ENCODE measurements at places on chromosomes 12 and 14.

DNA sequence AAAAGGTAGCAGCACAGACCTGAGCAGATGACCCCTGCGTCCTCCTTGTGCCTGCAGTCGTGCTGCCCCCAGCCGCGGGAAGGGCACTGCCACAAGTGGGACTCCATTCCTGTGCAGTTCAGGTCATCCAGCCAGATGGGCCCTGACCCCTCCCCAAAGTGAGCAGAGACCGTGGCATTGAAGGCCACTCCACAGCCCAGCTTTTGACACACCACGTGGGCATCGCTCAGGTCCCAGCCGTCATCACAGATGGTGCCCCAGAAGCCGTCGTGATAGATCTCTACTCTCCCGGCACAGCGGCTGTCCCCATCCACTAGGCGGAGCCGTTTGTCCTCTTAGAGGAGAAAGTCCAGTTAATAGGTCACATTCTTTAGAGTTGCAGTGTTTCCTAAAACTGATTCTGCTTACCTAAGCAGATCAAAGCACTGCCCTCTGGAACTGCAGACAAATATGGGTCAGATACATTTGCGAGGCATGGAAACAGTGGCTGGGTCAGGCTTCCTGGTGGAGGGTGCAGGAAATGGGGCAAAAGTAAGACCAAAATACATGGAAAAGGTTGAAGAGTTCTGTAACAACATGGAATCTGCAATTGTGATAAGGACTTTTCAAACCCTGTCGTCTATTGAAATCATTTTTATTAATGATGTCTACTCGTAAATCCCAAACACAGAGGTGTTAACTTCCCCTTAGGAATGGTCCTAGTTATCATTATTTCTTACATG, 69.4 kb downstream of the CD163L1 start:
- H3K4me3 ChIP-seq = no peak overlapping the region
- DNase-seq = no peak
- H3K27me3 ChIP-seq = peaks cover 6% of the 10 kb centered on the region

DNA sequence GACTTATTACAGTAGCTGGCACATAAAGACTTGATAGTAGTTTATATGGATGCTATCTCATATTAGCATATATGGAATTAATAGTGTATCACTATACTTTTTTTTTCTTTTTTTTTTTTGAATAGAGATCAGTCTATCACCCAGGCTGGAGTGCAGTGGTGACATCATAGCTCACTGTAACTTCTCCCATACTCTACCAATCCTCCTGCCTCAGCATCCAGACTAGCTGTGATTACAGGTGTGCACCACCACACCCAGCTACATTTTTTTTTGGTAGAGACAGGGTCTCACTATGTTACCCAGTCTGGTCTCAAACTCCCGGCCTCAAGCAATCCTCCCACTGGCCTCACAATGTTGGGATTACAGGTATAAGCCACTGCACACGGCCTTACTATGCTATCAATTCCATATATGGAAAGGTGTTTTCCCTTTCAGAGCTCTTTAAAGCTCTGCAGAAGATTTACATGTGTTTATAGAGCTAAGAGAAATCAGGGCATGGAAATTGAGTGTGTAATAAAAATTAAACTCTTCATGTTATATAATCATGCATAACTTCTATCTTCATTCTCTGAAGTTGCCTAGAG, 1.8 kb upstream of the TBK1 start:
- H3K36me3 ChIP-seq = peaks cover 36% of the 10 kb centered on the region
- no peaks in the 10 kb centered on the region for H3K27me3 ChIP-seq
- H3K4me1 ChIP-seq = peaks cover 44% of the 10 kb centered on the region
- H3K4me3 ChIP-seq = peak overlapping the region; percentile 96
- no peak for DNase-seq

DNA sequence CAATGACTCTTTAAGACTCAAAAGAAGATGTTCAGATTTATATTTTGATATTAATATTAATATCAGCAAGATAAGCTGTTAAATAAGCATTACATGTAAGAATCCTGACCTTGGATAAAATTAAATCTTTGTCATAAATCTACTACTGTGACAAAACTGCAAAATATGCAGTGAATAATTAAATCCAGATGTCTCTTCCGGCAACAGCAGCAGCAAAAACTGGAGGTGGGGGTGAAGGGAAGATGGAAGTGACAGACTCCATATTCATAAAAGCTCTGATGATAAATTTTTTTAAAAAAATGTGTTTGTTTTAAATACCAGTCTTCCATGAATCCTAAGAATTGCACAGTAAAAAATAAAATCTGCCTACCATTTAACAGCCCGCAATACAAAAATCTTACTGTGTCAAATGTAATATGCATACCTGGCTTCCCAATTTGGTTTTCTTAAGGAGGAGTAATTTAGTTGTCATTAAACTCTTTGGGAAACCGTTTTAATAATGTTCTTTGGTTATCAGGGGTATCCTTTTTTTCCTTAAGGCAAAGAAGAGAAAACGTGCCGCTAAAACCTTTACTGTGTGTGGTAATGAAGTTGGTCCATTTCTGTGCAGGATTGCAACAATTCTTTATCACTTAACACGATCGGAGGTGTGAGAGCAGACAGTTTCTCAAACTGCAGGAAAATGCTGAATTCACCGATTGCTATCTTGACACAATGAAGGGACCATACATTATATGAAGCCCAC, 478.2 kb downstream of the DIO2 start:
- no peak for DNase-seq
- peaks cover 4% of the 10 kb centered on the region for H3K4me1 ChIP-seq
- no peak overlapping the region for H3K27ac ChIP-seq
- H3K27me3 ChIP-seq = no peaks in the 10 kb centered on the region

DNA sequence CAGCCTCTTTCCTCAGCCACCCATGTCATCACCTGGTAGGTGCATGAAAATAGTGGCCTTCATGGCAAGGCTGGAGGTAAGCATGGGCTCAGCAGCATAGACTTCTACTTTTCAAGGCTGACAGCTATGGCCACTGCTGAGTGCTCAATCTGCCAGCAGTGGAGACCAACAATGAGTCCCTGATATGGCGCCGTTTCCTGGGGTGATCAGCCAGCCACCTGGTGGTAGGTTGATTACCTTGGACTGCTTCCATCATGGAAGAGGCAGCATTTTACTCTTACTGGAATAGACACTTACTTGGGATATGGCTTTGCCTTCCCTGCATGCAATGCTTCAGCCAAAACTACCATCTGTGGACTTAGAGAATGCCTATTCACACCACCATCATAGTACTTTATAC, 39.5 kb upstream of the USP44 start:
- DNase-seq = no peak
- H3K4me3 ChIP-seq = no peak overlapping the region
- no peak overlapping the region for H3K27ac ChIP-seq
- H3K4me1 ChIP-seq = no peaks in the 10 kb centered on the region
- H3K36me3 ChIP-seq = no peaks in the 10 kb centered on the region

- DNase-seq = no peak
- no peaks in the 10 kb centered on the region for H3K4me1 ChIP-seq
- no peak overlapping the region for H3K4me3 ChIP-seq
- no peak overlapping the region for H3K27ac ChIP-seq
- no peaks in the 10 kb centered on the region for H3K36me3 ChIP-seq
Measured at GRCh38 chr12:10466311-10466710, 13.1 kb upstream of the KLRC1 start.

GRCh38 chr14:73862480-73862879, 10.8 kb downstream of the PTGR2 start:
- no peaks in the 10 kb centered on the region for H3K27me3 ChIP-seq
- DNase-seq = no peak
- no peak overlapping the region for H3K4me3 ChIP-seq
- no peaks in the 10 kb centered on the region for H3K36me3 ChIP-seq
- no peaks in the 10 kb centered on the region for H3K4me1 ChIP-seq

- no peaks in the 10 kb centered on the region for H3K4me1 ChIP-seq
- no peak overlapping the region for H3K27ac ChIP-seq
- DNase-seq = no peak
- H3K4me3 ChIP-seq = no peak overlapping the region
Measured at GRCh38 chr12:130142736-130143135, 19.5 kb upstream of the FZD10 start.

DNA sequence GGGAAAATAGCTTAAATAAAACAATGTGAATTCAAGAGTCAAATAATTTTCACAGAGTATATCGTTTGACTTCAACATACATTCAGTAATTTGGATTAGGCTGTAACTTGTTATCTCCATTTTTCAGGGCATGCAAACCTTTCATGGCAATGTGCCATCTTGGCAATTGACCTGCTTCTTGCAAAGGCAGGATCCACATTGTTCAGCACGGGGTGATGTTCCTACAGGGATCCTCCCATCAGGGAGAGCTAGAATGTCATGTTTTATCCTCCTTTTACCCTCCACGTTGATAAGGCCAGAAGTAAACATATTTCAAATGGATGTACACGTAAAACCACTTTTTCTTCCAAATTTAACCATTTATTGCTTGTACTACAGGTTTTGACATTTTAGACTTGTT, 314.4 kb downstream of the GALC start:
- DNase-seq = no peak
- no peaks in the 10 kb centered on the region for H3K36me3 ChIP-seq
- H3K4me3 ChIP-seq = no peak overlapping the region
- no peaks in the 10 kb centered on the region for H3K4me1 ChIP-seq
- H3K27me3 ChIP-seq = no peaks in the 10 kb centered on the region

DNA sequence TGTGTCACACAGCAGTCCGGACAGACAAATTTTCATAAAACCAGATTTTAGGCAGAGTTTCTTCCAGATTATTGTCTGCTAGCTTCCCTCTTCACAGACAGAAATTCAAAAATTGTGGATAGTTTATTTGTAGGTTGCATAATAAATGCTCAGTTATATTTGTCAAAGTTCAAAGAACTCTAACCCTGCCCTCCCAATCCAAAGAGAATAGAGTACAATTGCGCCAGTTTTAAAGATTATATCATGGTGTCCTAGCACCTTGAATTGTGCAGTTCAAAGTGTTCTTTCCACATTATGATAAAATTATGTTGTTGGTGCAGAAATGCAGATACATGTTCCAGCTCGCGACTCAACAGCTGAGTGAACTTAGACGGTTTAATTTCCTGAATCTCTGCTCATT, 263.1 kb downstream of the PRKD1 start:
- no peak for DNase-seq
- no peaks in the 10 kb centered on the region for H3K4me1 ChIP-seq

- peak overlapping the region; percentile 84 for H3K4me3 ChIP-seq
- DNase-seq = peak; percentile 63
- peaks cover 4% of the 10 kb centered on the region for H3K36me3 ChIP-seq
Measured at GRCh38 chr12:132489078-132489601, 811 bp upstream of the FBRSL1 start.

DNA sequence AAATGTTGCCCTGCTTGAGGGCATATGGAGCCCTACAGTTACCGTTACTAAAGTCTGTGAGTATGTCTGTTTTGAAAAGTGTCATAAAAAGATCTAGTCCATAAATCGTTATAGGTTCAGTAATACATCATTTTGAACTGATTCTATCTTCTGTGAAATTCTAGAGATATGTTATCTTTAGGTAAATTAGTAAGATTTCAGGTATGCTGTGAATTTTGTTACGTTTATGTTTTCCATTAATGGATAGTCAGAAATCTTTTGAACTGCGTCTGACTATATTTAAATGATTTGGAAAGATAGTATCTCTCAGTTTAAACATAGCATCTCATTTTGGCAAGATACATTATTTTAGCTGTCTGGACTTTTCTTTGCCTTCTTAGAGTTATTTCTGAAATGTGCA, 8.3 kb downstream of the ALG10 start:
- no peaks in the 10 kb centered on the region for H3K27me3 ChIP-seq
- peaks cover 3% of the 10 kb centered on the region for H3K36me3 ChIP-seq
- no peak for DNase-seq
- no peaks in the 10 kb centered on the region for H3K4me1 ChIP-seq

- no peak overlapping the region for H3K4me3 ChIP-seq
- peak; percentile 7 for DNase-seq
- H3K27ac ChIP-seq = peak overlapping the region; percentile 0
- no peaks in the 10 kb centered on the region for H3K27me3 ChIP-seq
- H3K36me3 ChIP-seq = peaks cover 8% of the 10 kb centered on the region
Measured at GRCh38 chr14:63468294-63468693, 74.9 kb downstream of the PPP2R5E start.

DNA sequence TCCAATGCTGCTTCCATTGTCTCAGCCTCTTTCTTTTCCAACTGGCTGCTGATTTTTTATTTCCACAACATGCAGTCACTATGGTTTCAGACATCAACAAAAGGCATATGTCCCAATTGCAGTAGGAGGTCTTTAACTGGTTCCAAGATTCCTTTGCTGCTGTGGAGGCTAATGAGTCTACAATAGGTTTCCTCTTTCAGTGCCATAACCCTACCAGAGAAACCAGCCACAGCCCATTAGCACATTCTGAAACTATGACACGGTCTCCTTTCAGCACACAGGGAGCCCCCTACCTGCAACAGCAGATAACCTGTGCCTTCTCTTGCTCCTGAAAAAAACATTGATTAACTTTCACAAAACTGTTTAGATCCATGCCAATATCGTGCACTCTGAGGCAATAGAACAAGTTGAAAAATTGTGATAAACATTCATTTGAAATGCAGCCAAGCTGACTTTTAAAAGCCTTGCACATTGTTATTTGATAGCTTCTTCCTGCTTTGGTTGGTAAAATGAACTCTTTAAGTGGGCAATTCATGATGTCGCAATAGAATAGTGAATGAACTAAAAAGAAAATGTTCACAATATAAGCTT, 32.4 kb downstream of the PLEKHG7 start:
- H3K4me3 ChIP-seq = no peak overlapping the region
- H3K27ac ChIP-seq = no peak overlapping the region
- no peaks in the 10 kb centered on the region for H3K4me1 ChIP-seq
- no peaks in the 10 kb centered on the region for H3K36me3 ChIP-seq

- DNase-seq = no peak
- peak overlapping the region; percentile 92 for H3K27ac ChIP-seq
- H3K4me1 ChIP-seq = peaks cover 43% of the 10 kb centered on the region
- peaks cover 35% of the 10 kb centered on the region for H3K36me3 ChIP-seq
- H3K4me3 ChIP-seq = peak overlapping the region; percentile 93
Measured at GRCh38 chr12:53078425-53079225, 565 bp downstream of the SPRYD3 start.

GRCh38 chr14:90797451-90797850, 18.8 kb downstream of the TTC7B start:
- no peak overlapping the region for H3K4me3 ChIP-seq
- peaks cover 6% of the 10 kb centered on the region for H3K4me1 ChIP-seq
- H3K27me3 ChIP-seq = peaks cover 6% of the 10 kb centered on the region
- H3K27ac ChIP-seq = no peak overlapping the region
- no peaks in the 10 kb centered on the region for H3K36me3 ChIP-seq
- DNase-seq = no peak

DNA sequence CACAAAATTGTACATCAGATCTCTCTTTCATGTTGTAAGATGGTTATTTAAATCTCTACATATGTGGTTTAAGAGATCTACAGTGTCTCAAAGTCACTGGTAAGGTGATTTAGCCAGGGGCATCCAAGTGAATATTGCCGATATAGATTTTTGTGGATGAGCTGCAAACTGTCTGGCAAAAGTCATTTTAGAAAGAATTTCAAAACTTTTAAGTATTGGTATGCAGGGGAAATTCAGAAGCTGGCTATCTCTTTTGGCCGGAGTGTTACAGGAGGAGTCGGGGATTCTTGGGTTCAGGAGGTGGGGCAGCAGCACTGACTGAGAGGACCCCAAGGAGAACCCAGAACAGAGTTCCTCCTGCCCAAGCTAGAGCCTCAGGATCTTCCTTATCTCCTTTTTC, 69.9 kb downstream of the PTHLH start:
- no peak overlapping the region for H3K4me3 ChIP-seq
- H3K27me3 ChIP-seq = peaks cover 11% of the 10 kb centered on the region
- no peaks in the 10 kb centered on the region for H3K36me3 ChIP-seq

- peaks cover 16% of the 10 kb centered on the region for H3K4me1 ChIP-seq
- H3K4me3 ChIP-seq = no peak overlapping the region
- peaks cover 3% of the 10 kb centered on the region for H3K27me3 ChIP-seq
- H3K27ac ChIP-seq = no peak overlapping the region
- no peak for DNase-seq
Measured at GRCh38 chr14:76941544-76941943, 87.0 kb downstream of the IRF2BPL start.

GRCh38 chr12:64120568-64120967, 101.5 kb downstream of the KICS2 start:
- no peaks in the 10 kb centered on the region for H3K4me1 ChIP-seq
- H3K4me3 ChIP-seq = no peak overlapping the region
- H3K27ac ChIP-seq = no peak overlapping the region
